Muscle of arm (tissue), 14 donors: ENCODE measurements at places on chromosomes 7 and 10. TPM values are rescaled to one million over a fixed set of nuclear protein-coding genes. Genes with fewer than 3 reads are reported as not detected.

The NDUFA5 gene
- 101 TPM for polyA plus RNA-seq

GRCh38 chr10:31099094-31099493 is 67.4 kb upstream of the ZNF438 start:
- DNase-seq, result peak; percentile 31

- DNase-seq, result peak; percentile 18
Measured at GRCh38 chr7:22821702-22822485, 755 bp downstream of the TOMM7 start.

GRCh38 chr7:140440593-140440992 is 36.7 kb downstream of the RAB19 start:
- no peak for DNase-seq

GRCh38 chr7:35624299-35625186 is 70.4 kb downstream of the HERPUD2 start:
- peak; percentile 21 for DNase-seq

The NOS3 gene
- not detected for polyA plus RNA-seq

DNA sequence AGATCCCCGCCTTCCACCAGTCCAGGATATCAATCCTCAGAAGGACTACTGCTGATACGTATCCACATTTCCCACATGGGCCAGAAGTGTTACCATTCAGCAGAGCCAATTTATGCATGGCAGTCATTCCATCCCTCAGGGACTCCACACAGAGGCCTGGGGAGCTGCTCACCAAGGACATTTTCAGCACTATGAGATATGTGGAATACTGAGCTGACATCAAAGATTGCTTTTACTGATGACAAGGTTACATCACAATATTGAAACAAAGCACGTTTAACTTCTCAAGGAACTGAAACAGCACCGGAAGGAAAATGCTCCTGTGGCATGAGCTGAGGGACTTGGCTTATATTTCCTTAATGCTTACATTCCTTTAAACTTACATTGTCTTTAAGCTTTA is 335.1 kb downstream of the BMPER start:
- no peak for DNase-seq

DNA sequence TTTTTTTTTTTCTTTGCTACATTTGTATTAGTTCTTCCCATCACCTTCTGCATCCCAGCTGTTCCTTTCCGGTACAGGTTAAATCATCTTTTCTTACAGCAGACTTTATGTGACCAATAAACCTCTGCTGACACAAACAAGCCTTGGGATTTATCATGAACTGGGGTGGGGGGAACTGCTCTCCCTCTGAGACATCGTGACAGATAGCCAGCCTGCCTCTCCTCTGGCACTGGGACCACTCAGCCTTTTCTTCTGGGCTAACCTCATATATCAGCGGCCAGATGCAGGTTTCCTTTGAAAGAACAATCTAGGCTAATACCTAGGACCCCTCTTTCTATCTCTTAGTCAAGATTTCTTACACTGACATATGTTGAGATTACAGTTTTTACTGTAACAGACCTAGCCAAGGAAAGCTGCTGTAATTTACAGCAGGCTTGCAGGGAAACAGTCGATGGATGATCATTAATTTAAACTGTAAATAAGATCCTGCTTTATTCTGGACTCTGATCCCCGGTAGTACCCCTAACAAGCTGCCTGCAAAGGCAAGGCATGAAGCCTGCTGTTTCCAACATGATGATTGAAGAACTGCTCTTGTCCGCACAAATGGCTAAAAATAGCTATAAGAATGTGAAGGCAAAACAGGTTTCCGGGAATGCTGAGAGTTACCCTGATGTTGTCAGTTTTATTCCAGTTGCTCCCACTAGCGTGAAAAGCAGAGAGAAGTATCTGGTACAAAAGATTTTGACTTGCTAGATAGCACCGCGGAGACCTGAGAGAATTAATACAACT is 338.7 kb downstream of the SORCS1 start:
- DNase-seq, result peak; percentile 15

- no peak for DNase-seq
Measured at GRCh38 chr10:76082956-76083355, 651.5 kb downstream of the LRMDA start.

The CALML3 gene
- polyA plus RNA-seq, result 0.35 TPM

GRCh38 chr10:108582888-108583287 is 1340.4 kb downstream of the XPNPEP1 start:
- no peak for DNase-seq

The PLXNA4 gene
- 8.4 TPM for polyA plus RNA-seq

DNA sequence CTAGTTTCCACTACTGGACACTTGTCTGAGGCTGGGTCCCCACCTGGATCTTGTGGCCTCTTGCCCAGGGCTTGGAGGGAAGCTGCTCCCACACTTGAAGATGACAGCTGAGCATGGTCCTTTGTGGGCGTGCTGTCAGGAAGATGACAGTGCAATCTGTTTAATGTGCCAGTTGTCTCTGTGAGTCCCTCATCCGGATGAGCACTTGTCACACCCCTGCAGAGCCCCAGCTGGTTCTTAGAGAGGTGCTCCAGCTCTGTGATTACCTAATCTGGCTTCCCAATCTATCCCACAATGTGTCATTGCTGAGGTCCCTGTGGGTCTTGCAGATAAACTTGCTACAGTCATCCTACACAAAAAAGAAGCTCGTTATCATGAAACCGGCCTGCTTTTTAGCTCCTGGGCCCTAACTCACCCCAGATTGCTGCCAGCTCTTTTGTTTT is 34.8 kb upstream of the CCSER2 start:
- no peak for DNase-seq

DNA sequence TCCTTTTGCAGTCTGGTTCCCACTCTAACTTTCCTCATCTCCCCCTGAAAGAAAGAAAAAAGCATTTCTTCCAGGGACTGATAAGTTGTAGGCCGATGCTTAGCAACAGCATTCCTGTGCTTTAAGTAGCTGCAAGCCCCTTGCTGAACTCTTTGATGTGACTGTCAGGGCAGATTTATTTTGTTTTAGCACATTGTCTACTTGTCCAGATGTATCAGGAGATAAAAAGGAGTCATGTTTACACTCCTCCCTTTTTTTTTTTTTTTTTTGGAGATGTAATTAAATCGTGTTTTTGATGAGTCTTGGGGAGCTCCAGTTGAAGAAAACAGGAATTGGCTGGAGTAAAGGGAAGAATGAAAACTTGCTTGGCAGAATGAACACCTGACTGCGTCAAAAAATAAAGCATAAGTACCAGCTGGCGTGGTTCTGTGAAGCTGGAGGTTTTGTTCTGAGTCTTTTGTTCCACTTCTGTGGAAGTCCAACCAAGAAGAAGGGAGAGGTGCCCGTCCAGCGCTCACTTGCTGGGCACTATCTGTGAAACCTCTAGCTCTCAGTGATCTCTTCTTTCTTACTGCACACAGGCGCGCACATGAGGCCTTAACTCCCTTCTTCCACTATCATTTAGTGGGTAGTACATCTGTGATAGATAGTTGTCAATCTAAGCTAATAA is 871.7 kb downstream of the LRMDA start:
- DNase-seq, result no peak

DNA sequence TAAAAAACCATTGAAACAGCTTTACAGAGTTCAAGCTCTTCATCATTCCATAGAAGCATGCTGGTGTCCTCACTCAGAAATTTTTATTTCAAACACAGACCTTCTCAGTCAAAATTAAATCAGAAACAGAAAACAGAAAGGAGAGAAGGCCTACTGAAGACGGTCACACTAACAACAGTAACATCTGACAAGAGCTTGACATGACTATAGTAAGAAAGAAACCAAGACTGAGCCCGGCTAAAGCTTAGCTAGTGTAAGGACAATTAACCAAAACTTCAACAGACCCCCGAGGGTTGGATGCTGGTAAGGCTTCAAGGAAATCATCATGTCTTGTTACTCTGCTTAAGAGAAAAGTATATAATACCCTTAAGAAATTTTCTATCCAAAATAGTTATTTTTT is 38.6 kb downstream of the MTPN start:
- no peak for DNase-seq

DNA sequence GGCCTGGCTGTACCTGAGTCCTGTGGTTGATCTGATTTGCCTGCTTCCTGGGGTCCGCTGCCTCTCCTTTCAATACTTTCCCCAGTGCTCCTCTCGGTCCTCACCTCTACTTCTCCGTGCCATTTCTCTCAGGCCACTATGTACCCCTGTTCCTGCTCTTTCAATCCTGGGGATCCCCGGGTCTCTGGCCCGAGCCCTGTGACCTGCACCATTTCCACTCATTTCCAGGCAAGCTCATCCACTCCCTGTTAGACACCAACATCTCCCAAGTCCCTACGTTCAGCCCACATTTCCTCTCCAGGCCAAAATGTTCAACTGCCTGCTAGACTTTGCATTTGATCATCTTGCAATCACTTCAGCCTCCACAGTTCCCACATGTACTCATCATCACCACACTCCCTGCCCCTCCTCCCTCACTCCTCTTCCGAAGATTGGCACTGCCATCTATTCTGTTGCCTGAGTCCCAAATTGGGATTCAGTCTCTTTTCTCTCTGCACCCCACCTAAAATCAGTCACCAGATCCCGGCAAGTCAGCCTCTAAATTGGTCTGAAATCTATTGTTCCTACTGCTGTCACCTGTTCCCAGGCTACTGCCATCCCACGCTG is 34.4 kb upstream of the ZMIZ1 start:
- no peak for DNase-seq

The IDE gene
- not detected for polyA plus RNA-seq

DNA sequence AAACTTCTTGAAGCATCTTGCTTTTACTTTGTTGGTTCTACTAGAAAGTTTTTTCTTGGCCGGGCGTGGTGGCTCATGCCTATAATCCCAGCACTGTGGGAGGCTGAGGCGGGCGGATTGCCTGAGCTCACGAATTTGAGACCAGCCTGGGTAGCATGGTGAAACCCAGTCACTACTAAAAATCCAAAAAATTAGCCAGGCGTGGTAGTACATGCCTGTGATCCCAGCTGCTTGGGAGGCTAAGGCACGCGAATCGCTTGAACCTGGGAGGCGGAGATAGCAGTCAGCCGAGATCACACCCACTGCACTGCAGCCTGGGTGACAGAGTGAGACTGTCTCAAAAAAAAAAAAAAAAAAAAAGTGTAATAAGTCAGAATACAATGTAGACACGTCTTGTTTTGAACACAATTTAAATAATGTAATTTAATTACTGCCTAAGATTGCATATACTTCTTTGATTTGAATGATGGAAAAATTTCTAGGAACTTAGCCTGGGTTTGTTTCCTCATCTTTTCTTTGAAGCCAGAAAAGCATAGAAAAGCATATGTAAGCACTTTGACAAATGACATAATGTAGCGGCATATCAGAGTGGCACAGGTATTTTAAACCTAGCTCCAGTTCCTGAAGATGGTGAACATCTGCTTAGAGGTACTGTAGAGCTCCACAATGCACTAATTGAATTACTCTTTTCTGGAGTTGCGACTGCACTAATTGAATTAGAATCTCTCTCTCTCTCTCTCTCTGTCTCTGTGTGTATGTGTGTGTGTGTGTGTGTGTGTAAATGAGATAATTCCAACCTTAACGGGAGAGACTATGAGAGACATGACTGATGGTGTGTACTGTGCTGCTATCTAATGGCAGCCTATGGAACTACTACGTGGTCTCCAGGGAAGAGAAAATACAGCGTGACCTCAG is 87.8 kb downstream of the BTRC start:
- DNase-seq, result peak; percentile 43

DNA sequence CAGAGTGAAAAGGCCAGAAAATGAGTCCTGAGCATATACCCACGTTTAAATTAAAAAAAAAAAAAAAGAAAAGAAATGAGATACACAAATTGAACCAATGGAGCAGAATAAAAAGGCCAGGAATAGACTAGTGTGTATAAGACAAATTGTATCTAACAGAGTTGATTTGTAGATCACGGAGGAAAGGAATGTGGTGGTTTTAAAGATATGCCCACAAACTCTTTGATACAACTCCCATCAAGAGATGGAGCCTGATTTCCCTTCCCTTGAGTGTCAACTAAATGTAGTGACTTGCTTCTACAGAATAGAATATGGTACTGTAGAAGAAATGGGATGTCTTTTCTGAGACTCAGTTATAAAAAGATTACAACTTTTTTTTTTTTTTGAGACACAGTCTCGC is 10.4 kb downstream of the SYPL1 start:
- DNase-seq, result no peak

GRCh38 chr10:69234447-69234846 is 14.3 kb downstream of the HKDC1 start:
- DNase-seq, result no peak

The C10orf95 gene
- not detected for polyA plus RNA-seq

The MMRN2 gene
- 17.1 TPM for polyA plus RNA-seq

The TRIM74 gene
- polyA plus RNA-seq, result not detected

DNA sequence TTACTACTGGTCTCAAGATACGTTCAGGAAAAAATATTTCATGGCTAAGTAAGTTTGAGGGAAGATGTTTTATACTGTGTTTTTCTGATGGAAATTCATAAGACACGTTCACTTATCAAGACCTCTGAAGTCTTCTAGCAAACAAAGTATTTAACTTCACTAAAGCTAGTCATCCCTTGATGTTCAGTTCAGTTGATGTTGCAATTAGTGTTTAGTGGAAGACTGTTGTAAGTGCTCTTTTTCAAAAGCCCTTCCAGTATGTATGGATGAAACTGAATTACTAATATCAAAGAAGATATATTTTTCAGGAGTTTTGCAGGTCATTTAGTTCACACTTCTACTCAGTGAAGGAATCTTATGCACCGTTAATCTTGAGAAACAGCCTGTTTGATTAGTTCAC is 25.1 kb downstream of the CUL1 start:
- DNase-seq, result no peak

GRCh38 chr10:120022357-120022756 is 129.8 kb downstream of the SEC23IP start:
- DNase-seq, result no peak

The OPN4 gene
- 1.6 TPM for polyA plus RNA-seq

DNA sequence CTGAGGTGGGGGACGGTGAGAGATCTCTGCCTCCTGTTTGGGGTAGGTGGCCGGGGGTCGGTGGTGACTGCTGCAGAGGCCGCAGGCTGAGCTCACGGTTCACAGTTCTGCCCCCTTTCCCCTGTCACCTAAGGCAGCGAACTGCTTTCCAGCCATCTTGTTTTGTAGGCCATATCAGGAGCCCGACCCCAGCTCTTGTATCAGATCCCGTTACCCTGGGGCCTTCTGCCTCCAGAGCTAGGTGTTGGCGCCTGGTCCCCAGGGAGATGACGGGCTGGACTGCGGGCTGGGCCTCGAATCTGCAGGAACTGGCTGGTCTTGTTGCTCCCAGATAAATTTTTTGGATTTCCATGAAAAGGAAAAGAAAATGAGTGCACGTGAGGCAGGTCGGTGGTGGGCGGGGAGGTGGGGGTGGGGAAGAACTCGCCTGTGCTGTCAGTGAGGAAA is 183.0 kb downstream of the DNAJB6 start:
- DNase-seq, result no peak

GRCh38 chr10:11358011-11358410 is 253.4 kb downstream of the USP6NL start:
- DNase-seq, result no peak

The ANKRD30A gene
- polyA plus RNA-seq, result not detected

GRCh38 chr7:123687161-123687560 is 31.5 kb downstream of the LMOD2 start:
- DNase-seq, result no peak

- no peak for DNase-seq
Measured at GRCh38 chr7:96120445-96121225, 201.3 kb downstream of the SLC25A13 start.

The C7orf33 gene
- polyA plus RNA-seq, result 0.77 TPM

- no peak for DNase-seq
Measured at GRCh38 chr10:8004469-8005000, 50.0 kb upstream of the GATA3 start.

The HKDC1 gene
- polyA plus RNA-seq, result 0.14 TPM

The BMPER gene
- polyA plus RNA-seq, result 7.4 TPM

The NXPH1 gene
- 0.12 TPM for polyA plus RNA-seq

The HTR5A gene
- polyA plus RNA-seq, result not detected
